Fibroblast of skin of left biceps (primary cell): ENCODE measurements at places on chromosomes 7 and 10.

DNA sequence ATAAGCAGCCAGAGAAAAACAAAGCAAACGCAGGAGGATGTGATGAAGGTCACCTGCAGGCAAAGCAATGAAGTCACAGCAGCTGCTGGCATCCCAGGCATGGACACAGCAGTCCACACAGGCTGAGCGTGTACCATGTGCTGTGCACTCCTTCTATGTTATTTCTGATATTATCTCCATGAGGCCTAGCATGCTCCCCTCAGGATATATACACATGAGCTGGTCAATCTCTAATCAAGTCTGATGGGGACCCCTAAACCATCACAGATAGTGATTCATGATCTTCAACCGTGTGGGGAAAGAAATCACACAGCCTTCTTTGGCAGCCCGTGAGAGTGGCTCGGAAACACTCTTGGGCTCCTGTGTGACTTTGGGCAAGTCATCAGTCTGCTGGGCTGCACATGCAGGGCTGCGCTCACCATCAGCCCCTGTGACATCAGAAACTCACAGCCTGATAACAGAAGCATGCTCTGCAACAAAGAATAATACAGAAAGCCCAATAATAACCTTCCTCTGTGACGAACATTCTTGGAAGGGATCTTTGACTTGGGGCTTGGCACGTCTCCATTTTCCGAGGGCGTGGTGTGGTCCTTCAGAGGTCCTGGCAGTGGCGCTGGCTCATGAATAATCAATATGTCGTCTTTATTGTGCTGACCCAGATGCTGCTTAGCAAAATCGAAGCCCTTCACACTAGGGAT lies 83.0 kb upstream of the ATP6V0A4 start:
- no peak for DNase-seq

GRCh38 chr7:39528849-39529248 lies 37.4 kb upstream of the YAE1 start:
- no peak for DNase-seq

DNA sequence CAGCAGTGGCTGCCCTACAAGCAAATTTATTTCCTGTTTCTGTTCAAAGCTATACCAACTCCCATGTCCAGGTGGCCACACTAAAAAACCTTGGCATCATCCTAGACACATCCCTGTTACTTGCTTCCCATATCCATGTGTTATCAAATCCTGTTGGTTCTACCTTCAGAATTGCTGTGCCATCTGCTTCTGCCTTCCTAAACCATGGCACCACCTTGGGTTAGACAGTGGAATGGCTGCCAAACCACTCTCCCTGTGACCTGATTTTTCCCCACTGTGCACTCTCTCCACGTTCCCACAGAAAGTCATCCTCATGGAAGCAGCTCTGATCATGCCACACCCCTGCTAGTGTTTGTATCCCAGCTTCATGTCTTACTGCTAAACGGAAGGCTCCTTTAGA lies 697.6 kb upstream of the GALNT17 start:
- no peak for DNase-seq

- DNase-seq, result no peak
Measured at GRCh38 chr7:45000093-45001032, at the start of gene CCM2. Gene CCM2, plus strand, starts transcription at chr7:45000201. Its CDS starts 133 bp downstream, at chr7:45000334.

DNA sequence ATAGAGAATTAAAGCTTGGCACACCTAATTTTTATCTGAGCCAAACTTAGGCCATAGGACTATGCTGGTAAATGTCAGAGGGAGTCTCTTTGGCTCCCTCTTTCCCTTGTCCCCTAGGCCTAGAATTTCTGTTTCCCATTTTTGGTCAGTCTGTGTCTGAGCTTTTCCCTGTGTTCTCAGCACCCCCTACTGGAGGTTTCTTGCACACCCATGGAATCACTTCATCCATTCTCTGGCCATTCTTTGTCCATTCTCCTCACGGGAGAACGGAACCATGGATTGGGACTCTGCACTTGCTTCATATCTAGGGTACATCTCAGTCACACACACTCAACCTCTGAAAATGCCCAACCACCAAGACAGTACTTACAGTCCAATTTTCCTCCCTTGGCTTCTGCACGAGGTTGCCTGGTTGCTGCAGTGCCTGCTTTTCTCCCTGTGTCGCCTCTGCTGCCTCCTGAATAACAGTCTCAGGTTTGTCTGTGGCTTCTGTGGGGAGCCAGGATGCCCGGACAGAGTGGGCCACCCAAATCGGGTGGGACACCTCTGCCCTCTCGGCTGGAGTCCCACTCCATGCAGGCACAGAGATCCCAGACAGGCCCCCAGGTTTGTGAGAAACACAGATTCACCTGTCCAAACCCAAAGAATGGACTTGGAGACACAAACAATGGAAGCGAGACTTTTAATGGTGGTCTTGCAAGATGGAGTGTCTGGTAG lies 35.1 kb upstream of the DNAH11 start:
- peak; percentile 5 for DNase-seq

- no peak for DNase-seq
Measured at GRCh38 chr7:121620953-121621606, 225.0 kb upstream of the FAM3C start.

DNA sequence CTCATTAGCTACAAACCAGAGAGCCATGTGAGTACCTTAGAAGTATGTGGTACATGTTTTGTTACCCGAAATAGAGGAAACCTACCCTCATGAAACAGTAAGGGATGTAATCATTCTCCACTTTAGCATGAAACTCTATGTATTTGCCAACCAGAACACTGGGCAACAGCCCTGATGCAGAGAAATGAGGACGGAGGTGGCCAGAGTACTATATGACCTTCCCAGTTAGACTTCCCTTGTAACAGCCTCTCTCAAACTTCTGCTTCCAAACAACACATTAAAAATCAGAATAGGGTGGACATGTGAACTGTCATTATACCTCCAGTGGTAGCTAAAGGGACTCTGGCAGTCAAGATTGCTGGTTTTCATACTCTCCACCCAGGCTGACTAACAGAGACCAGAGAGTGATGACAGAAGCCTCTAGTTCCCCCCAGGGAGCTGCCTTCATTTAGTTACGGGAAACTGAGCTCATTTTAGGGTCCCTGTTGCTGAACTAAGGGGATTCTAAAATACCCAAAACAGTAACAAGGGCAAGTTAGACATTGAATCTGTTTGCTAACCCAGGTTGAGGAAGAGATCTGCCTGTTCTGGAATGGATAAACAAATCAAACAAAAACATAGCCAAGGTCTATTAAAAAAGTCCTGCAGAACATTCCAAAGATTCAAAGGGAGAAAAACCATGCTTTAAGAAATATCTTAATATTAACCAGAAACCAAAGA lies 83.1 kb downstream of the VPS41 start:
- no peak for DNase-seq

GRCh38 chr10:43816351-43817321 lies 168.0 kb upstream of the ZNF32 start:
- DNase-seq, result peak; percentile 98

DNA sequence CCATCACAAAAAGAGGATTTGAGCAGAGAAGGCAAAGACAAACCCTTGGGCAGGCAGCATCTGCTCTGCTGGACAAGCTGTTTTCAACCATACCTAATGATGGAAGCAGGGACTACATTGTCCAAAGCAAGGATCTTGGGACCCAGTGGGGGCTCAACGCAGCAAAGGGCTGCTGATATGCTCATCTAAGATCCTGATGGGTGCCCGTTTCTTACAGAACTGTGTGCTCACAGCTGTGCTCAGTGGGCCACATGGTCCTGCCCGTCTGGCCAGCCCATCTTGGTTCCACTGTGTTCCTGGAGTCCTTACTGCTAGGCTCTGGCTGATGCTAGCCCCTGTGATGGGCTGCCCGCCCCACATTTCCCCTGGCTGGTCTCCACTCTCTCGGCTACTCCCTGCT lies 36.1 kb downstream of the GPRIN2 start:
- DNase-seq, result no peak

GRCh38 chr7:137590756-137591305 lies 247.3 kb upstream of the PTN start:
- no peak for DNase-seq

DNA sequence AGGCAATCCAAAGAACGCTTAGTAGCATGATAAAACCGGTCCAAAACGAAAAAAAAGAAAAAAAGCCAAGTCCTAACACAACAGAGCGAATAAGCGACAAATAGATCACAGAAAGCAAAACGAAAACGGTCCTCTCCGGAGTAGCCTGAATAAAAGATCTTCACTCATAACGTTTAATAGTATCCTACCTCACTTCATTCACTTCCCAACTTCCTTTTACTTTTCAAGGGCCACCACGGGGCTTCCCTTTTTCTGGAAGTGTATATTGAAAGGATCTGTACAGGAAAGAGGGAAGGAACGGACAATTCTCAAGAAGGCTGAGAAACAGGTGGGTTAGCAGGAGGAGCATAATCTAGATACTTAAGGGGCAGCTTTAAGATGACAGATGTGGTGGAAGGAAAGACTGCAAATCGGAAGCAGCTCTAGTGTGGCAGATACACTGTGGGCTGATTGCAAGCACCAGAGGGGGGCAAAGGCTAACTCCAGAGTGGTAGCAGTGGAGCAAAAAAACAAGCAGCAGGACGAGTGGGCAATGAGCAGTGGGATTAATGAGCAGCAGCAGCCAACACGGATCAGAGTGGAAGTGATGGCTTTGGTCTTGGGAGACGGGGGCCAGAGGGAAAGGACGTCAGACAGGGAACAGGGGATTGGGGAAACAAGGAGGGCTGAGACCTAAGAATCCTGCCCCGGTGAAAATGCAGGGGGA lies 866 bp downstream of the CNOT4 start:
- DNase-seq, result no peak

- DNase-seq, result no peak
Measured at GRCh38 chr10:78914502-78915189, 154.1 kb upstream of the ZMIZ1 start.

DNA sequence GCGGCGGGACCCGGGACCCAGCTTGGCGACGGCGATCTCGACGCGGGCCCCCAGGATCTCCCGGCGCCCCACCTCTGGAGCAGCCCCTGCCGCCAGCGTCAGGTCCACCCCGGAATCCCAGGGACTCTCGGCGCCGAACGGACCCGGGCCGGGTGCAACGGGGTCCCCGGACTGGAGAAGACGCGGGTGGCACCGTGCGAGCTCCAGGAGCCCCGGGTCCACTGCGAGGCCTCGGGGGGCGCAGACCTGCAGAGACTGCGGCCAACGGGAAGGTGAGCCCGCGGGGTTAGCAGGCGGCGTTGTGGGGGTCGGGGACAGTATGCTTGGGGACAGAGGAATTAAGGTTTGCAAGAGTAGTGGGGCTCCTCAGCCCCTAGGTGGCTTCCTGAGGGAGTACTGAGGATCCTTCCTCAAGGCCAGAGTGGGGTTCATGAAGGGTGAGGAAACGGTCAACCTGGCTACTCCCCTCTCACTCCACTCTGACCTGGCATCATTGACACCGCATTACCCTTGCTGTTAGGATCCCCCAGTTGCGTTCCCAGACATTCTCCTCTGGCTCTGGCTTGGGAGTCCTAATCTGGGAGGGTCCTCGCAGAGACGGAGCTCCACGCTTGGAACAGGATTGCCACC lies 353 bp downstream of the EPHB6 start:
- no peak for DNase-seq

DNA sequence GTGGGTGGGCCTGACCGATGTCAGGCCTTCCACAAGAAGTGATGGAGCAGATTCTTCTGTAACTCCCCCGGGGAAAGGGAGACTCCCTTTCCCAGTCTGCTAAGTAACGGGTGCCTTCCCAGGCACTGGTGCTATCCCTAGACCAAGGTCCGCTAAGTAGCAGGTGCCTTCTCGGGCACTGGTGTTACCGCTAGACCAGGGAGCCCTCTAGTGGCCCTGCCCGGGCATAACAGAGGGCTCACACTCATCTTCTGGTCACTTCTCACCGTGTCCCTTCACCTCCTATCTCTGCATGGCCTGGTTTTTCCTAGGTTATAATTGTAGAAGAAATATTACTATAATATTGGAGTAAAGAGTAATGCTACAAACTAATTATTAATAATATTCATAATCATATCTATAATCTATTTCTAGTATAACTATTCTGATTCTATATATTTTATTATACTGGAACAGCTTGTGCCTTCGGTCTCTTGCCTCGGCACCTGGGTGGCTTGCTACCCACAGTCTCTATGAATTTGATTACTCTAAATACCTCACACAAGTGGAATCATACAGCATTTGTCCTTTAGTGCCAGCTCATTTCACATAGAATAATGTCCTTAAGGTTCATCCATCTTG lies 1378.7 kb downstream of the XPNPEP1 start:
- no peak for DNase-seq

DNA sequence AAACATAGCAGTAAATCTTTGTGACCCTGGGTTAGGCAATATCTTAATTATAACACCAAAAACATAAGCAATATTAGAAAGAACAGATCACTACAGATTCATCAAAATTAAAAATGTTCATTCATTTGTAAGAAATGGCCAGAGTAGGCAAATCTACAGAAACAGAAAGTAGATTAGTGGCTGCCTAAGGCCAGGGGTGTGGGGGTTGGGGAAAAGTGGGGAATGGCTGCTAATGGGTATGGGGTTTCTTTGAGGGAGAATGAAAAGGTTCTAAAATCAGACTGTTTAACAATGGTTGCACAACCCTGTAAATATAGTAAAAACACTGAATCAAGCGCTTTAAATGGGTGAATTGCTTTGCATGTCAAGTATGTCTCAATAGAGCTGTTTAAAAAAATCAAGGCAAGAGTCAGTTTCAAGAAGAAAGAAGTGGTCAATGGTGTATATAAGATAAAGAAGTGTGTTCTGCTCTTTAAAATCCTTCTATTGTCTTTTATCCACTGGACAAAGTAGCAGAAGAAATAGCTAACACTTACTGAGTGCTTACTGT lies 42.6 kb downstream of the CDK6 start:
- DNase-seq, result no peak

DNA sequence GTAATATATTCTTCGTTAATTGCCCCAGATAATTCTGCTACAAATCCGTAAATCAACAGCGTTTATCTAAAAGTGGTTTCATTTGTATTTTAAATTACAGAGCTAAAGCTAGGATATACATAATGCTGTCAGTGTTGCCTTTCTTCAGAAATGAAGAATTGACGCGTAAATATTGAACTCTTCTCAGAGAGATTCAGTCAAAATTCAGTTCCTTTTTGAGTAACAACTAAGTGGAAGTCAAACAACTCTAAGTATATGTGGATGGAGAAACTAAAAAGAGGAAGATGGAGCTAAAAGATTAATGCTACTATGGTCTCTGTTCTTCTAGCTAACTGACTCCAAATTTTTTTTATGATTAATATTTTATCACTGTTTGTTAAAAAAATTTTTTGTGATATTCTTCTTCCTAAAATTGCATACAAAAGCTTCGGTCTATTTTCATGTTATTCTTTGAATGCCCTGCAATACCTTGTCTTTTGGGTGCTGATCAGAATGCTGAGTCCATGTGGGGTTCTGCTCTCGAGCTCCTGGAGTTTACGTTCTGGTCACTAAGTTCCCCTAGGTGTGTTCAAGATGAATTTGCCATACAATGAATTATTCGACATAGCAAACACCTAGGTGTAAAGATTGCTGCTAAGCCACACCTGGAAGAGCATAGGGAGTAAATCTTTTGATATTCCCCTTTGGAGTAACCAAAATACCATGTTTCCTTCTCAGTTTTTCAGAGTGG lies 20.7 kb downstream of the MDFIC start:
- DNase-seq, result no peak

- no peak for DNase-seq
Measured at GRCh38 chr10:99170116-99170675, 65.5 kb downstream of the HPSE2 start.

GRCh38 chr10:34320265-34320664 lies 494.8 kb downstream of the PARD3 start:
- DNase-seq, result no peak
